ENCODE measurements at places on chromosomes 5 and 9.

- DNase-seq: no peak
Observed at GRCh38 chr9:134660407-134660806, 18.8 kb downstream of the COL5A1 start.

DNA sequence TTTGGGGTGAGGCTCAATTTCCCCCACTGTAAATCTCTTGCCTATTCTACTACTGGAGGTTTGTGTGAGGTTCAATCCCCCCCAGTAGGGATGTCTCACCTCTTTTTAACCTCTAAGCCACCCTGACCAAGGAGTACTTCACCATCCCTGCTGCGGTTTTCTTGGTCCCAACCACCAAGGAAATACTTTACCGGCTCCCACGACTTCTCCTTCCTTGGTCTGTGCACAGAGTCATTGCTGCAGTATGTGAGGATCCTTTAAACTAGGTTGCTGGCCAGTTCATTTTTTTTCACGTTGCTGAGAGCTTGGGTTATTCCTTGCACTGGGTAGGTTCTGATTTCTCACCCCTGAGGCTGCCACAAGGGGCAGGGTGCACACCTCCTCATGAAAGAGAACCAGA lies 22.5 kb upstream of the HMGCS1 start:
- DNase-seq: no peak

DNA sequence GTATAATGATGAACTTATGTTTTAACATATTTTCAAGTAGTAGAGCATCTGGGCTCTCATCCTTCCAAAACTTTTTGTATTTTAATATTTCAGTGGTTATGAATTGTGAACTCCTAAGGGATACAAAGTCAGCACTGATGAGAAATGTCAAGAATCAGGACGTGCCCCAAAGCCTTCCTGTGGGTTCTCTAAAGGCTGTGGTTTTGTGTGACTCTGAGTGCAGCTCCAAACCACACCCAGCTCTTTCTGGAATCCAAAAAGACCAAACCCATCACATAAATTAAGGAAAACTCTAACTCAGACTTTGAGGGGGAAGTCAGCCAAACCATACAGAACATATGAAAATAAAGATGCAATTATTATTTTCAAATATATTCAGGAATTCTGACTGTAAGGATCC lies 40.8 kb upstream of the SMU1 start:
- DNase-seq: no peak

DNA sequence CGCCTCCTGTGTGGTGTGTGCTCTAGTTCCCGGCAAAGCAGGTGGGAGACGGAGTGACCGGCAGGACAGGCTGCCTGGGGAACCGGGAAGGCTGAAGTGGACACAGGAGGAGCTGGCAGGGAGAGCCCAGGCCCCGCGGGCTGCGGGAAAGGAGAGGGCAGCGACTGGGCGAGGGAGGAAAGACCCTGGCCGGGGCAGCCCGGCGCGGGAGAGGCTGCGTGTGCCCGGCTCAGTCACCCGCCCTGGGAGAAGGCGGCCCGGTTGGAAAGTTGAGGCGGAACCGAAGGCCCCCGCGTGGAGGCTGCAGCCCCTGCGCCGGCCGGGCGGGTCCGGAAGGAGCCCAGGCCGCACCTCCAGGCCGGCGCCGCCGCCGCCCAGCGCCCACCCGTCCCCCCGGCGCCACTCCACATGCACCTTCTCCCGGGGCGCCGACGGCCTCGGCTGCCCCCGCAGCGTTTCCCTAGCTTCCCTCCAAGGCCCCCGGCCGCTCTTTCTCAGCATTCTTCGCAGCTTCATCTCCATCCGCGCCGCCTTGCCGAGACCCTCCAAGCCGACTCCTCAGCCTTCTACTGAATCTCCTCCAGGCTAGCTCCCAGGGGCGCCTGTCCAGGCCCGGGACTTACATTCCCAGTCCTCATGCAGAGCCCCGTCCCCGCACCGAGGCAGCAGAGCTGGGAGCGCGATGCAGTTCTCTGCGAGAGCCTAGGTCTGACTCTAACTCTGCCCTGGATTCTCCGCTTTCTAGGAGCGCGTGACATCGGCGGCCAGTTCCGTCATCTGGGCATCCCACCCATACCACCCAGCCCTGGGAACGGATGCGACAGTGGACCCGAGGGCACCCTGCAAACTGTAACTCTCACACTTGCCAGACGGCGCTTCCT lies 152.0 kb downstream of the ERCC6L2 start:
- no peak for DNase-seq

- DNase-seq: no peak
Observed at GRCh38 chr5:93151896-93152295, 429.1 kb downstream of the NR2F1-AS1 start.

- DNase-seq: no peak
Observed at GRCh38 chr5:74262544-74263207, 377.9 kb downstream of the ENC1 start.

DNA sequence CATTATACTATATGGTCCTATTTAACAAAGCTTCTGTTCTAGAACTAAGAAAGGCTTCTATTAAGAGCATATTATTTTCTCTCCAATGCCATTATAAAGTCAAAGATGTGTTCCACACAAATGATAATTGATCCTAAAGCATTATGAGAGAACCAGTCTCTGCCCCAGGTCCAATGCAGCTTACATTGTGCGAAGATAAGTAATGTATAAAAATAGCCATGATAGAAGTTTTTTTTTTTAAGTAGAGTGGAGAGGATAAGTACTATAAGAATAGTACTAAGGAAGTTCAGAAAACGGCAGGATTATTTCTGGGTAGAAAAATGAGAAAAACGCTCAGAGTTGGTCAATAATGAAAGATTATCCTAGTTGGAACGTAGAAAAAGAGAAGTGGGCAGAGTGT lies 15.6 kb downstream of the UBTD2 start:
- DNase-seq: no peak

DNA sequence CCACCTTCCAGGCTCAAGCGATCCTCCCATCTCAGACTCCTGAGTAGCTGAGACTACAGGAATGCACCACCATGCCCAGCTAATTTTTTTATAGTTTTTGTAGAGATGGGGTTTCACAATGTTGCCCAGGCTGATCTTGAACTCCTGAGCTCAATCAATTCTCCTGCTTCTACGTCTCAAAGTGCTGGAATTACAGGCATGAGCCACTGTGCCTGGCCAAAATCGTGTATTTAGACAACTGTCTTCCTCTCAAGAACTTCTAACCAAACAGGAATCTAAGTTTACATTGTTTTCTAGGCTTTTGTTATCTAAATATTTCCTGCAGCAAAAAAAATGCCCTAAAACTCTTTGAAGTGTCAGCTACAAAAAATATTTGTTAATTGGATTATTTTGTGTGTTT lies 78.8 kb downstream of the NLN start:
- no peak for DNase-seq

DNA sequence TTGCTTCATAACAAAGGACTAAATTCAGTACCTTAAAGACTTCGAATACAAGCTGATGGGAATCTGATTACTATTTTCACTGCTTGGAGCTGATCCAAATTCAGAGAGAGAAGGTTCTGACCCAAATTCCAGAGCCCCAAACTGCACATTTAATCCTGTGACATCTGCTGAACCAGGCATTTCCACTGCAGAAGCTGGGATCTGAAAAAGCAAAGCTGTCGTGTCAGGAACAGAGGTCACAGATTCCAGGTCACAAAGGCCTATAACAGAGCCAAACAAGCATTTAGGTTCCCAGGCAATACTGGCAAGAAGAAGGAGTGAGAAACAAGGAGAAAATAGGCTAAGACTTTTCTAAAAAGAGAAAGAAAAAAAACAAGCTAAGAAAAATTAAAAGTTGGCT lies 105.3 kb downstream of the UBAP2 start:
- no peak for DNase-seq

DNA sequence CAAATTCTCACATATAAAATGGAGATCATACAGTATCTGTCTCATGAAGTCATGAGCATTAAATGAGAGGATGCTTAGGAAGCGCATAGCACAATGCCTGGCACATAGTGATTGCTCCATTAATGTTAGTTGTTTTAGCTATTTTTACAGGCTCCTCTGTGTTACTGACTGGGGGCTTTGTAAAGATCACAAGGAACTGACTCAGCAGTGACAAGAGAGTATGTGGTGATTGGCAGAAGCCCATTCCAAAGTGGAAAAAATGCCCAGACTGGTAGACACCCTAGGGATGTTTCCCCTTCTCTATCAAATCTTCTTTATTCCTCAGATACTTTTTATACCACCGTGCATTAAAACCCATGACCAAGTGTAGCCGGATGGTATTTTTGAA lies 33.5 kb downstream of the ABLIM3 start:
- no peak for DNase-seq

- DNase-seq: no peak
Observed at GRCh38 chr5:169175733-169176132, 125.2 kb downstream of the SLIT3 start.

- DNase-seq: no peak
Observed at GRCh38 chr9:124238546-124239140, 19.1 kb upstream of the NEK6 start.

DNA sequence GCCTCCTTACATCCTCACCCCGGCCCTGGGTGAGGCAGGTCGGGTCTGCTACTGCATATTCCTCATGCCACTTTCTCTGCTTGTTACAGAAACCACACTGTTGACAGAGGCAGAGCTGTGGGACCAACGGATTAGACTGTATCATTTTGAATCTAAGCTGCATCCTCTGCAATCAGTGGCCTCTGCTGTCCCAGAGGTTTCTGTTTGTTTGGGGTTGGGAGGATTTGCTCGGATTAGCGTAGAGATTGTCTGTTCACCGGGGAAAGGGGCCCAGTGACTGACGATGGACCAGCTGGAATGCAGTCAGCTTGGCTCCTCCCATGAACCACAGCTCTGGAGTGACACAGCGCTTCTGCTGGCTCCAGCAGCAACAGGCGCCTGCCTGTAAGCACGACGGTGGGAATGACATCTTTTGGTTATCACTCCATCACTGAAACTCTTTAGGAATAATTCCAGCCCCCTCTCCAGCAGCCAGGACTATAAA lies 37.3 kb upstream of the ADRA1B start:
- peak; percentile 27 for DNase-seq

DNA sequence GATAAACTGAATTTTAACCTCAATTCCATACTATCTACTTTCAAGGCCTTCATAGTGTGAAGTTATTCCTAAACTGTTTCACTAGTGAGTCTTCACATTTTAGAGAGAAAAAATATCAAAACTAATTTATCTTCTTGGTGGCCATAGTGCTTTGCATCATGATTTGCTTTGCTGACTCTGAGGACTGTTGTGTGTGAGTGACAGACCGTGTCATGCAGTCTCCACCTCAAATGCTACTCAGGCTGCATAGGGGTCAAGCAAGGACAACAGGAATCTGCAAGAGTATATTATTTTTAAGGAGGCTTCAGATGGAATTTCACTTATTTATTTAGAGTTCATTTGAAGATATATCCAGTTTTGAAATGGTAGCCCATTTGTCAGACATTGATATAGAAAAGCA lies 34.5 kb downstream of the MACIR start:
- no peak for DNase-seq

- no peak for DNase-seq
Observed at GRCh38 chr5:120778491-120779484, 314.7 kb downstream of the PRR16 start.

GRCh38 chr5:172493461-172493860 lies 39.1 kb upstream of the SH3PXD2B start:
- no peak for DNase-seq

DNA sequence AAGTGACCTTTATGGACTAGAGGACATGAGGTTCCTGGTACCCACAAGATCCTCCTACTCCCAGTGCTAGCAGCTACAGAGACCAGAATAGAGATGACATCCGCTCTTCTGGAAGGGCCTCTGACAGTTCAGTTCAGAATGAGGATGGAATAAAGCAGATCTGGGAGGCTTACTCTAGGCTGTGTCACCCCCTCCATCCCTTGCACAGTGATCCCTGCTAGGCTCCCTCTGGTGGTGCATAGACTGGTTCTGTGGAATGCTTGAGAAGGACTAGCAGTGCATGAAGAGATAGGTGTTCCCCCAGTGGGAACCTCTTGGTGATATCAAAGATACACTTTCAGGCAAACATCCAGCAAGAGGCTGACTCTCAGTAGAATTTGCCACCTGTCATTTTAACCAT lies 83.0 kb downstream of the NPR3 start:
- no peak for DNase-seq

DNA sequence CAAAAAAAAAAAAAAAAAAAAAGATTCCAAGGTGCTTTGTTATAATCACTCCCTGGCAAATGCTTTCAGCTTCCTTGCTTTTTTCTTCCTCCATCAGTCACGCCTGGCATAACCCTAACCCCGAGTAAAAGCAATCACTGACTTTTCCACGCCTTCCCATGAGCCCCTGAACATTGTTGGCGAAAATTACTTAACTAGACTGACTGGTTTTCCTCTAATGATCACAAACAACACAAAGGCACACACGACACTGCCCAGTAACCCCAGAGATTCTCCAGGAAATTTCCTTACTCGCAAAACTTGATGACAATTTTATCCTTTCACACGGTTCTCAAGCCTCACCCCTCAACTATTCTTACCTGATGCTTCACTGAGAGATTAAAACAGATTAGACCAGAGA lies 11.4 kb upstream of the PTGR1 start:
- DNase-seq: no peak

DNA sequence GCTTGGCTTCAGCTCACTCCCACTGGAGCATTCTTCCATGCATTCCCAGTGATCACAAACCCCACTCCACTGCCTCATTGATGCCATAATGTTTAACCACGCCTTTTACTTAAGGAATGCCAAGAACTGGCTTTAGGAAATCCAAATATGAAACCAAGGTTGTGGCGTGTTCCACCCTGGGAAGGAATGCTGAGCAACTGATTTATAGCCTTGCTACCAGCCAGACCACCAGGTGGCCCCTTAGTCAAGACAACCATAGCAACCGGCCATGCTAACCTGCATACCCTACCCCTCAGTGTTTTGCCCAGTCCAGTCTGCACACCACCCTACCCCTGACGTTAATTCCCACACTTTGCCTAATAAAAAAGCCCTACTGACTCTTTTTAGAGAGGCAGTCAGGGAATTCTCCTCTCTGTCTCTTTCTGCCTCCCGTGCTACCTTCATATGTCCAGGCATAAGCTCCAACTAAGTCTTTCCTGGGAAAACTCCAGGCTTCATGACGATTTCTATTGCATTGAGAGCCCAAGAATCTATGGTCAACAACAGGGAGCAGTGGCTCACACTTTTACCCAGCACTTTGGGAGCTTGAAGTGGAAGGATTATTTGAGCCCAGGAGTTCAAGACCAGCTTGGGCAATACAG lies 27.0 kb upstream of the PRRC2B start:
- no peak for DNase-seq

GRCh38 chr9:118059484-118060278 lies 355.5 kb downstream of the TLR4 start:
- DNase-seq: no peak

Measured in hypothalamus (tissue), 51 donors.